ENCODE measurements at places on chromosomes 13 and 19. TPM values are rescaled to one million over a fixed set of nuclear protein-coding genes. Genes with fewer than 3 reads are reported as not detected.

DACH1 gene
- total RNA-seq, result not detected

C19orf44 gene
- 2.8 TPM for total RNA-seq

GJB2 gene
- total RNA-seq, result 0.53 TPM

CABP5 gene
- total RNA-seq, result not detected

Data from A549 treated with ZK216348 at 1 μM for 4 hours (cell line).